ENCODE measurements at places on chromosomes 7 and 10.

DNA sequence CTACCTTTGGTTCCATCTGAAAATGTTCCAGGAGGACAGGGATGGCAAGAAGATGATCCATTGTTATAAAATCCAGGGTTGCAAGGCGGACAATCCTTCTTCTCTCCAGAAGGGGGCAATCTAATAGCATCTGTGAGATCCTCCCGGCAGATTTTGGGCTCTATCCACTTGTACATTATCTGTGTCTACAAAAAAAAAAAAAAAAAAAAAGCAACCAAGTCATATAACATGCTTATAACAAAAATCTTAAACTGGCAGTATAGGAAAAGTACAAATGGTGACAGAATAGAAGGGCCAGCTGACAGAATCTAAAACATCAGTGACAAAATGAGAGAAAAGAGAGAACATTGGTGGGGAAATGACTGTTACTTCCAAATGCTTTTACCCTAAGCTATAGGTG, 132.7 kb downstream of the ELAPOR2 start:
- peak; percentile 36 for DNase-seq

GRCh38 chr10:22259280-22259679, 41.5 kb upstream of the EBLN1 start:
- DNase-seq = no peak

- no peak for DNase-seq
Measured at GRCh38 chr7:101172005-101172853, 6.9 kb upstream of the VGF start.

- DNase-seq = no peak
Measured at GRCh38 chr10:10647331-10647730, 370.3 kb upstream of the CELF2 start.

DNA sequence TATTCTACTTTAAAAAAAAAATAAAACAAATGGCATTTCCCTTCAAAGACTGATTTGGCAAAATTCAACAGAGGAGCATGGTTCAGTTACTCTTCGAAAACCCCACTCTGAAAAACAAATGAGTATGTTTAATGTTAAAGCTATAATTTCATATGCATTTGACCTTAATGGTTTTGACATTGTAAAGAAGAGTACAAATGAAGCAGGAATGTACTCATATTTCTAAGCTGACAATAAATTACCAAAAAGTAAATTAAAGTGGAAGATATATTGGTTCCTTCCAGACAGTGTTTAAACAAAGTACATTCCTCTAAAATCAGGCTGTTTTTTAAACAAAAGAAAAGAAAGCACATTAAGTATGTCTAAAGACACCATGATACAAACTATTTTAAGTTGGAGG, 16.4 kb downstream of the RGS10 start:
- DNase-seq = no peak

DNA sequence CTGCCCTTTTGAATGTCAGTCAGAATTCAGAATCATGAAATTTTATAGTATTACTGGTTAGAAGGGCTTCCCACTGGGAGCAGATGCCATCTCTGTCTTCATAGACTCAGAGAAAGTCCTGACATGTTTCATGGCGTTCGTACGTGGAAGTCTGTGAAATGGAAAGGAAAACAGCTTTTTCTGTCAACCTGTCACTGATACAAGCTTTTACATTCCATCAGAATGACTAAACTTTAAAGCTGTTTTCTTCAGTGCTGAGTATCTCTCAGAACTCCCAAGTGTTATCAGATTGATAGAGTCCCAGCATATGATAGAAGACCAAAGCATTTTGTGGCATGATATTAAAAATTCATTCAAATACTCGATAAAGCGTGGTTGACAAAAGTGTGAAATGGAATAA, 726.7 kb upstream of the GALNT17 start:
- DNase-seq = no peak

DNA sequence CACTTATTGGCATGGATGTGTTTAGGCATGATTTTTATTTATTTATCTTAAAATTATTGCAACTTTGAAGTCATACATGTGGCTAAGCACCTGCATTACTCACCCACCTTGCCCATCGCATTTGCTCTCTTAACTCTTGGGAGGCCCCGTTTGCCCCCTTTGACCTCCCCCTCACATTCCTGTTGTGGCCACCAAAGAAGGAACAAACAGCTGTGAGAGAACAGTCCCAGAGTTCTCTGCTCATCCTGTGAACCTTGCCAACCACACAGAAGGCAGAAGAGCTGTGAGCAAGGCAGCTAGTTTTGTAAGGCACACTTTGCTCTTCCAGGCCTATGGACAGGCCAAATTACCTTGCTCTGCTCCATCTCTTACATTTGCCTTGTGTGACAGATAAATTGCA, 23.6 kb upstream of the FGL2 start:
- DNase-seq = no peak

- no peak for DNase-seq
Measured at GRCh38 chr10:5631936-5632335, 34.5 kb downstream of the ASB13 start.

GRCh38 chr10:101595591-101596433, 7.7 kb downstream of the DPCD start:
- DNase-seq = no peak

DNA sequence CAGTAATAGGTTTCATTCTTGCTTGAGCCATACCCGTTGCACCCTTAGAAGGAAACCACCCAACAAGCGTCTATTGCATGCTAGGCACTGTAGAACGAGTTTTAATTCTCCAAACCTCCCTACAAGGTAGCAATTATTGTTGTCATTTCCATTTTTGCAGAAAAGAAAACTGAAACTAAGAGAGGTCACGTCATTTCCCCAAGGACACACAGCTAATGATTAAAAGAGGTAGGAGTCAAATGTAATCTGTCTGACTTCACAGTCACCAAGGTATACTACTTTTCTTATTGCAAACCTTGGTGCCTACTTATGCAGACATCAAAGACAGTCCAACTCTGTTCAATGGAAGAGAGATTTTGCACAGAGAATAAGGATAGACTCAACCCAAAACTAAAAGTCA, 49.1 kb upstream of the C1QL3 start:
- DNase-seq = no peak

DNA sequence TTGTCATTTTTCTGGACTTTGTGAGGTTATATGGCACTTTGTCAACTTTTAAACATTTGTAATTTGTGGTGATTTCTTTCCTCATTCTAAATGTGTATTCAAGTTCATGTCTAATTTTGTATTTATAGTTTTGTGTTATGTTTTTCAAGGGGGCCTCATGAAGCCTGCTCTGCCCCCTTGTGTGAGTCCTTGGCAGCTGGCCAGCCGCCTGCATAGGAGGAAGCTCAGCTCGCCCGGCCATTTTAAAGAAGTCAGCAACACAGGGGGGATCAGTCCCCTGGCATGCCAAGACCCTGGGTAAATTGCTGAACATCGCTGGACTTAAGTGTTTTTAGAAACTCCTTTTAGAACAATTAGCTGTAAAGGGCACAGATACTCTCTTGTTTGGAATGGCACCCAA, 123.0 kb downstream of the ANLN start:
- DNase-seq = no peak

GRCh38 chr10:86956195-86956847, 1.1 kb downstream of the MMRN2 start:
- DNase-seq = no peak

DNA sequence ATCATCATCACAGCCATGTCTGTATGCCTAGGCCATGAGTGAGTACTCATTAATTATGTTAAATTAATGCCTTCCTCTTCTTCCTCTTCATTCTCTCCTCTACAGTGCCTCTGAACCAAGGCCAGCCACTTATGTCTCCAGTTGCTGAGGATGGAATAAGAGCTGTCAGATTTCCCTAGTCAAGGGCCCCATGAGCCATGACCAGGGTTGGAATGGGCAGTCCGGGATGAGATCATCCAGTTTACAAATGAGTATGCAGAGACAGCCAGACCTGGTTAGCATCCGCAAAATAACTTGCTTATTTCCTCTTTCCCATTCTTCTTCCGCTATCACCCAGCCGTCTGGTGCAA, 342.7 kb downstream of the GRID1 start:
- no peak for DNase-seq

GRCh38 chr10:59857049-59857448, 49.3 kb downstream of the CCDC6 start:
- no peak for DNase-seq

DNA sequence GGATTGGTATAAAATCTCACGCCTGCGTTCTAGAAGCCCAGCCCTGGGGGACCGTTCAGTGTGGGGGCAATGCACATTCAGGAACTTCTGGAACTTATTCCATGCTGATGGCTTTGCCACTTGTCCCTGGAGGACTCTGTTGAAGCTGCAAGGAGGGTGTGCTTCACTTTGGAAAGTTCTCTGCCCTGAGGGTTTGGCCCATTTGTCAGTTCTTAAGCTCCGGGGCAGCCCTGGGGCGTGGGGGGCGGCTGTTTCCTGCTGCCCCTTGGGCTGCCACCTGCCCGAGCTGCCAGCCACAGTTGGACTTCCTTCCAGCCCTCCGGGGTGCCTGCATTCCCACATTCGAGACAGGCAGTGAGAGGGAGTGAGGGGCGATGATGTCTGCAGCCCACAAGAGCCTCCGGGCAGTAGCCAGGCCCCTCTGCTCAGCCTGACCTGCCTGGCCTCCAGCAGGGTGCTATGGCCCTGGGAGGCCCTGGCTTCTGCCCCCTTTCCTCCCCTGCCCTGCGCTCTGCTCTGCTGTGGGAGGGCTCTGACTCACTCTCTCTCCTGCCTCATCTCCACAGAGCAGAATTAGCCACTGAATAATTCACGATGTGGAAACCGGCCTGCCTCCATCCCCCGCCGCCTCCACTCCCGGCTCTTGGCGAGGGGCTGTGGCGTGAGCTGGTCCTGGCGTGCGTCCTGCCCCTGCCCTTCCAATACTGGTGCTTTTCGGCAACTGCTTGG, 1.9 kb downstream of the TTYH3 start:
- no peak for DNase-seq

- no peak for DNase-seq
Measured at GRCh38 chr10:104054430-104054829, 31.2 kb downstream of the COL17A1 start.

GRCh38 chr7:48130658-48131108, 40.6 kb upstream of the ABCA13 start:
- no peak for DNase-seq

- no peak for DNase-seq
Measured at GRCh38 chr10:112184379-112184778, 814 bp upstream of the GPAM start.

DNA sequence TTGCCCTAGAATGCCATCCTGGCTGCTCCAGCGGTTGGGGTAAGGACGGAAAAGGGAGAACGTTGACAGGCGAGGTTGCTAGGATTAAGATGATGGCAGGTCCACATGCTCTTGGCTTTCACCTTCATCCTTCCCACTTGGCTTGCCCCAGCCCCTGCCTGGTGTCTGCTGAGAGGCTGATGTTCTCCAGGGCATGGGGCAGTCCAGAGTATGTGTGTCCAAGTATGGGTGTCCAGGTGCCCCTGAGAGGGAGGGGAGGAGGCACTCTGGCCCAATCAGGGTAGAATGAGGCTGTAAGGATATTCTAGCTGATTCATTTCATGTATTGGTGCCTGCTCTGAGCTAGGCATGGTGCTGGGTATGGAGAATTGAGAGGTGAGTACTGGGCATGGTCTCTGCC, 12.6 kb downstream of the NEURL1 start:
- DNase-seq = no peak

DNA sequence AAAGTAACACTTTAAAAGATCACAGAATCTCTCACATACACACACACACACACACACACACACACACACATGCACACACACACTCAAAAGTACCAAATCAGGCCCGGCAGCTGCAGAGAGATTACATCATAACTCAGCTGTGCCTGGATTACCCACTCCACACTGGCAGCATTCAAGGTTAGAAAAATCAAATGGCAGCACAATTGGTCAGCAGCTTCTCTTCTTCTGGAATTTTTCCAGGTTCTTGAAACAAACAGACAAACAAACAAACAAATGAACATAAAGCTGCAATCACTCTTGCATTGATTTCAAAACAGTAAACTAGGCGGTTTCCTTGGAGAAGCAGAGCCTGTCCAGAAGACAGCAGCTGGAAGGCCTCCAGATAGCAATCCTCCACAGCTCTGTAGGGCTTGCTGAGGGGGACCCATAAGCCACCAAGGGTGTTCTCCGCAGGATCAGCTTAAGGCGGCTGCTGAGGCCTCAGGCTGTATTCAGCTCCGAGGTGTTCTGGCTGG, 24.5 kb upstream of the FAM133B start:
- DNase-seq = no peak

DNA sequence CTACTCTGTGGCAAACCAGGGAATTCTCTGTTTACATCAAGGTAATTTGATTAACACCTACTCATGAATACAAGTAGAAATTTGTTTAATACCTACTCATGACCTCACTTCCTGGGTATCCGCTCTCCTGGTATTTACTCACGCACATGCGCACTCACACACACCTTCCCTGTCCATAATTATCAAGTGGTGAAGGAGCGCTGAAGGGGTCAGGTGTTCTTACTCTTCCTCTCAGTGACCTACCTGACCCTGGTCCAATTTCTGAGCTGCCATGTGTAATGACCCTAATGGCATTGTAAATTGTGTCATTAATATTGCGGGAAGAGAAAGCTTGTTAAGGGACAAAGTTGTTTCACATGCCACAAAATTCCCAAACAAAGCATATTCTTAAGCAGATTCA, 41.3 kb upstream of the TRIL start:
- no peak for DNase-seq

DNA sequence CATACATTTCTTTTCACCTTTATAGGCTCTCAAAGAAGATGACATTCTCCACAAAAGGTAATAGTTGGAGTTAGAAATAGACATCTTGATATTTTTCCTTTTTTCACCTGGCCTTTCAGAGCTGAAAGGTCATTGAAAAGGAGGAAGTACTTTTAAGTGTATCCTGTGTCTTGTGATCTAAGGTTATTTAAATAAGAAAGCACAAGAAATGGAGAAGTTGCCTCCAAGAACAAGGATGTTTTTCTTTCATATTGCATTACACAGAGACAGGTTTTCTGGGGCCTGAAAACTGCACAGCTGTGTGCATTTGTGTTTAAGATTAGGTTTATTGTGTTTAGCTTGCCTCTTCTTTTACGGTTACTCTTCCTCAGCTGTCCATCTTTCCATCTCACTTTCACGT, 103.4 kb upstream of the SEMA3D start:
- DNase-seq = no peak

GRCh38 chr10:27297844-27298521, 57.4 kb upstream of the ACBD5 start:
- no peak for DNase-seq

- no peak for DNase-seq
Measured at GRCh38 chr7:80208700-80209099, 74.1 kb downstream of the GNAI1 start.

GRCh38 chr7:22653951-22654350, 73.0 kb upstream of the IL6 start:
- no peak for DNase-seq

DNA sequence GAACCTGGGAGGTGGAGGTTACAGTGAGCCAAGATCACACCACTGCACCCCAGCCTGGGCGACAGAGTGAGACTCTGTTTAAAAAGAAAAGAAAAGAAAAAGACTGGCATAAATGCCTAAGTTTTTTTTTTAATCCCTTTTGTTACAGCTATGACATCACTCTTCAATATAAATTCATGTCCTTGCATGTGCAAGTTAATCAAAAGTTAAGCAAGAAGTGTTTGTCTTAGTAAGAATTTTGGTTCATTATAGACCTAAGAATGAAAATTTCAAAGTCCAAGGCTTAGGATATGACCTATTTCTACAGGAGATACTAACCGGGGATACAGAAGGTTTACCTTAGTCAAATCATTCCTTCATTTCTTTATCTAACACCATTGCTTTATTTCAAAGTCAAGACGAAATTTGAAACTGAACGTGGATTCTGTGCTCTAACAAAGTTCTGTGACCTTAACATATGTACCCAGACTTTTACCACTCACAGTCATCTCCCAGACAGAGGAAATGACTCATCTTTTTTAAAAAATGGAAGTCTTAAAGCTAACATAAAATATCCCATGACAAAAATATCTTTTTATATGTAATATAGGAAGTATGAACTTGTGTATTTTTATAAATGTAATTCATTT, 29.3 kb upstream of the ITGB8 start:
- no peak for DNase-seq
